ENCODE measurements at places on chromosomes 5 and 9.
A peak's percentile ranks its signal among the peaks of the same experiment; 100 is the strongest.

GRCh38 chr5:20445326-20445860 is 457.4 kb upstream of the CDH18 start:
- DNase-seq: no peak

- DNase-seq: no peak
These were observed 89.2 kb downstream of the CAMSAP1 start for GRCh38 chr9:135817951-135818717.

- peak; percentile 28 for DNase-seq
These were observed 103.7 kb downstream of the SIL1 start for GRCh38 chr5:139094154-139095131.

GRCh38 chr5:120730214-120730613 is 266.1 kb downstream of the PRR16 start:
- no peak for DNase-seq

DNA sequence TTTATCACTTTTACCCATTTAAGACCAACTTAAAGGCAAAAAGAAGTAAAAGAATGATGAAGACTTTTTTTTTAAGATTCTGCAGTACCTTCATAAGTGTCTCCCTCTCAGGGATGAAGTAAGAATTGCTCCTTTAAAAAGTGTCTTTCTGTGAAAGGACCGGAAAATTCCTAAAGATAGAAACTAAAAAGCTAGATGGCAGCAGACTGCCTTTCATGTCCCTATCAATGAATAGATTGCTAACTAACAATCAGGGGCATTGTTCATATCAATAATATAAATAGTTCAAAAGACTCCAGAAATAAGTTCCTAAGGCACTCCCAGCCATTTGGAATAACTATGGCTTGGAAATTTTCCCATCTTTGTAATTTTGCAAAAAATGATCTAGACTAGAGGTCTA is 558.0 kb downstream of the PDE4D start:
- DNase-seq: no peak
